ENCODE measurements at places on chromosomes 1 and 21.

- H3K36me3 ChIP-seq: no peaks in the 10 kb centered on the region
- H3K4me1 ChIP-seq: no peaks in the 10 kb centered on the region
- no peak overlapping the region for H3K27ac ChIP-seq
These were observed 390.6 kb downstream of the KCTD3 start for GRCh38 chr1:215957663-215958062.

DNA sequence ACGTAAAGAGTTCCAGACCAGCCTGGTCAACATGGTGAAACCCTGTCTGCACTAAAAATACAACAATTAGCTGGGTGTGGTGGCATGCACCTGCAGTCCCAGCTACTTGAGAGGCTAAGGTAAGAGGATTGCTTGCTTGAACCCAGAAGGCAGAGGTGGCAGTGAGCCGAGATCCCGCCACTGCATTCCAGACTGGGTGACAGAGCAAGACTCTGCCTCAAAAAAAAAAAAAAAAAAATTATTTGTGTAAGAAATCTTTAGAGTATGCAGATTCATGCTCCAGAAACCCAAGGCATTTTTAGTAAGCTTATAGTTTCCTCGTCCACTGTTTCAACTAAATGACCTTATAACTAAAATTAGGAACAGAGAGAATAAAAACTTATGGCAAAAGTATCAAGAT lies 51.3 kb downstream of the ABL2 start:
- no peak overlapping the region for H3K27ac ChIP-seq
- no peak overlapping the region for H3K4me3 ChIP-seq
- H3K27me3 ChIP-seq: no peaks in the 10 kb centered on the region

GRCh38 chr21:42310411-42311001 lies 4.7 kb downstream of the TFF3 start:
- no peak overlapping the region for H3K27ac ChIP-seq
- no peaks in the 10 kb centered on the region for H3K4me1 ChIP-seq
- no peak overlapping the region for H3K4me3 ChIP-seq

GRCh38 chr1:225762002-225762441 lies 15.6 kb upstream of the SRP9 start:
- no peaks in the 10 kb centered on the region for H3K36me3 ChIP-seq
- peaks cover 31% of the 10 kb centered on the region for H3K4me1 ChIP-seq
- no peaks in the 10 kb centered on the region for H3K27me3 ChIP-seq
- H3K4me3 ChIP-seq: no peak overlapping the region

GRCh38 chr1:231177936-231178335 lies 16.1 kb downstream of the TRIM67 start:
- H3K36me3 ChIP-seq: no peaks in the 10 kb centered on the region
- H3K4me3 ChIP-seq: no peak overlapping the region
- no peaks in the 10 kb centered on the region for H3K4me1 ChIP-seq
- no peak overlapping the region for H3K27ac ChIP-seq
- no peak for DNase-seq
- H3K27me3 ChIP-seq: no peaks in the 10 kb centered on the region

DNA sequence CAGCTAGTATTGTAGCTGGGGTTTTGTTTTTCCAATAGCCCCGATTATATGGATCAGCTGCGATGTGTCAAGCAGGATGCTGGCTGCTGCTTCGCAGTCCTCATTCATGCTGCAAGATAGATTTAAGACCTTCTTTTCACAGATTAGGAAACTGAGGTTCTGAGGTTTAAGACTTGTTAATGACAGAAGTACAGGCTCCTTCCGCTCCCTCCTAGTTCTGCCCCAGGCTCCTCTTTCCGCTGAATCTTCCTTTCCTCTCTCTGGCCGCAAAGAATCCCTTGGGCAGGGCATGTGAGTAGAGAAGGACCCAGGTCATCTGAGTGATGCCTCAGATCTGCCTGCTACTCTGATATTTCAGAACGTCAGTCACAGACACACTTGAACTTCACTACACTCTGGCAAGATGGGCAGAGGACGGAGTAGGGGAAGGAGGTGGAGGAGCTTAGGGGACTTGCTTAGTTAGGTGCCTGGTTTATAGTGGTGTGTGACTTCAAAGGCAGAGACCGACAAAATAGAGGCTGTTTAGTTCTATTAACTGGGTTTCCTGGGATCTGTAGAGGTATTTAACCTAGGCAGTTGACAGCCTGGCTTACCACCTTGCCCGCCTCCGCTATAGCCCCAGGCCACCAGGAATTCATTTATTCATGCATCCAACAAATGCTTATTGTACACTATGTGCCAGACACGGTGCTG lies 4.2 kb downstream of the IGSF21 start:
- peaks cover 40% of the 10 kb centered on the region for H3K27me3 ChIP-seq
- H3K4me1 ChIP-seq: no peaks in the 10 kb centered on the region

GRCh38 chr1:51214615-51215131 lies 21.4 kb upstream of the RNF11 start:
- no peaks in the 10 kb centered on the region for H3K36me3 ChIP-seq
- no peak overlapping the region for H3K27ac ChIP-seq
- no peak for DNase-seq
- no peaks in the 10 kb centered on the region for H3K27me3 ChIP-seq
- H3K4me1 ChIP-seq: no peaks in the 10 kb centered on the region

- peaks cover 12% of the 10 kb centered on the region for H3K4me1 ChIP-seq
- H3K27me3 ChIP-seq: no peaks in the 10 kb centered on the region
- peak; percentile 67 for DNase-seq
- no peak overlapping the region for H3K4me3 ChIP-seq
- no peaks in the 10 kb centered on the region for H3K36me3 ChIP-seq
- H3K27ac ChIP-seq: no peak overlapping the region
These were observed 37.1 kb downstream of the PRRX1 start for GRCh38 chr1:170700842-170701615.

DNA sequence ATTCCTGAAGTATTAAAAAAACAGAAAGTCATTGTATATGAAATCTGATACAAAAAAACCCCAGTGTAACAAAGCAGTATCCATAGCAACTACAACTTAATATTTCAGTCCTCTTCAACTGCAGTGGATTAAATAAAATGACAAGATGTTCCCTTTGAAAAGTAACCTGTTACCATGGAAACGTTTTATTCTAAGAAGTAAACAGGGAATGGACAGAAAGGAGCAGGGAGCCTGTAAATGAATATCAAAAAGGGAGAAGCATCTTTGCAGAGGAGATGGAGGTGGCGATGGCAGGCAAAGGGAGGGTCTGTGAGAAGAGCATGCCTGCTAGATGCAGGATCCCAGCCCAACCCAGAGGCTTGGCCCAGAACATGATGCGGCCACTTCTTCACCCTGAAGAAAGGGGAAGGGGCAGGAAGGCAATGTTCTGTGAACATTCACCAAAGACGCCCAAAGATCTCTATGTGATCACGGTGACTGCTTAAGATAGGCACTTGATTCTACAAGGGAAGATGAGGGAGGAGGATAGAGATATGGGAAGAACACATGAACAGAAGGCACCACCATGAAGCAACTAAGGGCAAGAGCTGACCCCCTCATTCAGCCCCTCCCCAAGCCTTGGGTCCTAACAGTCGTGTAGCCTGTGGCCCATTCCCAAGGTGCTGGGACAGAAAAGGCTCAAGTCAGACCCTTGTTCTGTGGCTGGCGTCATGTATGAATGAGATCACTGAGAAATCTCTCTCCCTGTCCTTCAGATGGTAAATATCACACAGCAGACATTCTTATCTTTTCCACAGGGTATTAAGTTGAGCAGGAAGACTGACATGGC lies 200.0 kb downstream of the SLC45A1 start:
- DNase-seq: peak; percentile 53
- no peaks in the 10 kb centered on the region for H3K36me3 ChIP-seq
- H3K4me1 ChIP-seq: no peaks in the 10 kb centered on the region

- no peak for DNase-seq
- no peak overlapping the region for H3K4me3 ChIP-seq
- no peaks in the 10 kb centered on the region for H3K36me3 ChIP-seq
- peaks cover 3% of the 10 kb centered on the region for H3K4me1 ChIP-seq
These were observed 13.8 kb downstream of the LAX1 start for GRCh38 chr1:203778789-203779188.

DNA sequence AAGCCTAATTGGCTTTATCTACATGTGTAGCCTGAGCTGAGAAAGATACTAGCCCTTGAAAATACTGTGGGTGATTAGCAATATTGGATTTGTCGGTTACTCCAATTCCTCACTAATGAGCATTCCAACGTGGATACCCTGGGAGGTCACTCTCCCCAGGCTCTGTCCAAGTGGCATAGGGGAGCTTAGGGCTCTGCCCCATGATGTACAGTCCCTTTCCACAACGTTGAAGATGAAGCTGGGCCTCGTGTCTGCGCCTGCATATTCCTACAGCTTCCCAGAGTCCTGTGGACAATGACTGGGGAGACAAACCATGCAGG lies 2.6 kb downstream of the RCC1 start:
- H3K27ac ChIP-seq: peak overlapping the region; percentile 78
- peaks cover 34% of the 10 kb centered on the region for H3K4me1 ChIP-seq
- H3K36me3 ChIP-seq: peaks cover 33% of the 10 kb centered on the region
- DNase-seq: no peak
- no peaks in the 10 kb centered on the region for H3K27me3 ChIP-seq
- H3K4me3 ChIP-seq: peak overlapping the region; percentile 58

- H3K27ac ChIP-seq: no peak overlapping the region
- no peak overlapping the region for H3K4me3 ChIP-seq
- H3K36me3 ChIP-seq: peaks cover 3% of the 10 kb centered on the region
- H3K4me1 ChIP-seq: peaks cover 41% of the 10 kb centered on the region
- DNase-seq: peak; percentile 89
- H3K27me3 ChIP-seq: no peaks in the 10 kb centered on the region
These were observed 29.3 kb downstream of the AK2 start for GRCh38 chr1:33007190-33008050.

- no peaks in the 10 kb centered on the region for H3K36me3 ChIP-seq
- H3K27ac ChIP-seq: no peak overlapping the region
- H3K4me1 ChIP-seq: no peaks in the 10 kb centered on the region
- no peaks in the 10 kb centered on the region for H3K27me3 ChIP-seq
- H3K4me3 ChIP-seq: no peak overlapping the region
These were observed 19.0 kb upstream of the POGZ start for GRCh38 chr1:151478140-151478812.

Data from endothelial cell of umbilical vein (primary cell).